Activated CD4-positive, alpha-beta T cell treated with anti-CD3 and anti-CD28 coated beads for 24 hours (primary cell): ENCODE measurements at places on chromosomes 2 and 18.

DNA sequence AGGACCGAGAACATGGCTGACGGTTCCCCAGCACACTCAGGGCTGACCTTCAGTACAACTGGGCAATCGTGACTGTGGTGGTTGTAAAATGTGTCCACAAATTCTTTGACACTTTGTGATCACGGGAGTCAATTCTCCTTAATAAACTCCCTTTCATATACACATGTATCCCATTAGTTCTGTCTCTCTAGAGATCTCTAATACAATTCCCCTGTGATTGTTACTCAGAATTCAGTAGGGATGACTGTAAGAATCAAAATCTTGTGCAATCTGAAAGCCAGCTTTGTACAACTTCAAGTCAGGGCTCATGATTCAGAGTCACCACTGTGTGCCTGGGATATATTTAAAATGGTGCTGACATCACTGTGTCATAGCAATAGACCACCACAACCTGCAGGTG, 89.5 kb upstream of the LMAN1 start:
- DNase-seq, result no peak

- DNase-seq, result no peak
Observed at GRCh38 chr18:44850001-44850400, 169.3 kb downstream of the SETBP1 start.

DNA sequence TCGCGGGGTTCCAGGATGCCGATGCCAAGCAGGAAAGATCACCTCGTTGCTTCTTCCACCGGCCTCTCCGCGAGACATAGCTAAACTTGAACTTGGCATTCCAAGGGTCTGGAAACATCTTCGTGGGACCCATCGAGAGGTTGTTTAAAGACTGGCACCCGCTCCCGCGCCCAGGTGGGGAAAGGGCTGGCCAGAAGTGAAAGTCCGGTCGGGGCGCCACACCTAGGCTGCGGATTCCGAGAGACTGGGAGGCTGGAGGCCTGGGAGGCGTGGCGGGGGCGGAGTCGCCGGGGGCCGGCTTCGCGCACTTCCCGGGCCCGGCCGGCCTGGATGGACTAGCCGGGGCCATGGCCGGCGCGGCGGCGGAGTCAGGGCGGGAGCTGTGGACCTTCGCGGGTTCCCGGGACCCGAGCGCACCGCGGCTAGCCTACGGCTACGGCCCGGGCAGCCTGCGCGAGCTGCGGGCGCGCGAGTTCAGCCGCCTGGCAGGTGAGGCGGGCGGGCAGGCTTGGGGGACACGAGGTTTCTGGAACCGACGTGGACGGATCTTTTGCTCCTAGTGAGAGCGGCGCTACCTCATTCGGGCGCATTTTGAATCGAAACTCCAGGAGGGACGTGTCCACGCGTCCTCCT, at the start of gene MOCOS:
MOCOS (plus strand) TSS at position 305 of the 633 bp plus-strand sequence; CDS start at position 348, 43 bp downstream.
- no peak for DNase-seq

- DNase-seq, result no peak
Observed at GRCh38 chr2:37287966-37288365, 36.7 kb downstream of the PRKD3 start.

DNA sequence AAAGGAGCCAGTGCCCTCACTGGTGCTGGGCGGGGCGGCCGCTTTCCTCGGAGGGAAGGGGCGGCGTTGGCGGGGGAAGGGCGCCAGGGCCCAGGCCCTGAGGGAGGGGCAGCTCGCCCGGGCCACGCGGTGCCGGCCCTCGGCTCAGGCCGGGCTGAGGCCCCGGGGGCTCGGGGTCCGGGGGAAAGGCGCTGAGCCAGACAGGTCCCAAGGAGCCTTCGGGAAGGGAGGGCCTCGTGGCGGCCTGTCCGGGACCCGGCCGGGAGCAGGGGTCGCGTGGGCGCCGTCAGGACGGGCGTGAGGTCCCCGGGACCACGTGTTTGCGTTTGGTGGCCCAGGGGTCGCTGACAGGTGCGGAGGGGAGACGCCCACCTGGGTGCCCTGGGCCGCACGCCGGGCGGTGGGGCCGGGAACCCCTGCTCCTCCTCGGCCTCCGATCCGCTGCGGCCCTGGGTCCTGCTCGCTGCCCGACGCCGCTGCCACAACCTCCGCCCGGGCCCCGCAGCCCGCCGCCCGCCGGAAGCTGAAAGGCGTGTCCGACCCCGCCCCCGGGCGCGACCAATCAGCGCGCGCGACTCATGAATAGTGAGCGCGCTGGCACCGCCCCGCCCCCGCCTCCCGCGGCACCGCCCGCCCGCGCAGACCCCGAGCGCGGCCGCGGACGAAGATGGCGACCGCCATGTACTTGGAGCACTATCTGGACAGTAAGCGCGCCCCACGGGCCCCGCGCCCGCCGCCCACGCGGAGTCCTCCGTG, at the start of gene ING5:
ING5 (plus strand) TSS at position 641 of the 756 bp plus-strand sequence; CDS start at position 668, 27 bp downstream.
- DNase-seq, result peak; percentile 96

GRCh38 chr18:7177116-7177744, 53.7 kb upstream of the LRRC30 start:
- no peak for DNase-seq

DNA sequence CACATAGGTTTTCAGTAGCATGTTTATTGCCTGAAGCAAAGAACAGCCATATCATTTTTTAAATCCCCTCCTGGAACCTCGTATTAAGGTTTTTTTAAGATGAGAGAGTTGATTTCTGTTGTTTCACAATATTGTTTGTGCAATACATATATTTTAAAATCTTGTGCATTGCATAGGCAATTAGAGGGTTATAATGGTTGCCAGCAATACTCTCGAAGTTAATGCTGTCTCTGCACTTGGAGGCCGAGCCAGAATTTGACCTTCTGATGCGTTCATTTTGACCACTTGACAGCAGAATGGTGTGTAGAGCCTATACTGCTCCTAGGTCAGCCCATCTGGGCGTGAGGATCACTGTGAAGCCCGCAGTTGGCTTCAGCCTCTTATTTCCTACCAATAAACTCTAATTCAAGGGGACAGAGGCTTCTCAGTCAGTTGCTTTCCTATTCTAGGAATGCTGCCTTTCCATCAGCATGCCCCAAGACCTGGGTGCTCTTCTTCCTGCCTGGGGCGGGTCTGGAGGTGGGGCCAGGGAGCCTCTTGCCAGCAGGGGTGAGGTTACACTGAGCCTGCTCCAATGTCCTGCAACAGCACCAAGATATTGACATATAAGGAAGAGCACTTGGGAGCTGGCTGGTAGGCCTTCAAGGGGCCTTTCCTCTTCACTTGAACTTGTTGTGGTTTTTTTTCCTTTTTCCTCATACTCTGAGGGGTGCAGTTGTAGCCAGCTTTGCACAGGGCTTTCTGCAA, 91.4 kb upstream of the BCL2L11 start:
- DNase-seq, result no peak

GRCh38 chr2:10271946-10272345, 30.8 kb upstream of the HPCAL1 start:
- no peak for DNase-seq

DNA sequence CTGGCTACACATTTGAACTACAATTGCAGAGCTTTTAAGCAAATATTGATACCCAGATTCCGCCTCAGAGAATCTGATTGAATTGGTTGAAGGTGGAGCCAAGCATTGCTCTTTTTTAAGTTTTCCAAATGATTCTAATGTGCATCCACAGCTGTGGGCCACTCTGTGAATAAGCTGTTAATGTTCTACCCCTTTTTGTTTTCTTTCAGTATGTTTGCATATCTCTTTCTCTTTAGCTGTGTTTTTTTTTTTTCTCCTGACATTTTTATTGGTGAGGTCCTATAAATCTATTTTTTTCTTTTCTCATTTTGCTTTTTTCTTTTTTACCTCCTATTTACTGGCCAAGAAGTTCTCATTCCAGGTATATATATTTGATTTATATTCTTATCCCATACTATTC, 6.5 kb downstream of the SCN3A start:
- no peak for DNase-seq

DNA sequence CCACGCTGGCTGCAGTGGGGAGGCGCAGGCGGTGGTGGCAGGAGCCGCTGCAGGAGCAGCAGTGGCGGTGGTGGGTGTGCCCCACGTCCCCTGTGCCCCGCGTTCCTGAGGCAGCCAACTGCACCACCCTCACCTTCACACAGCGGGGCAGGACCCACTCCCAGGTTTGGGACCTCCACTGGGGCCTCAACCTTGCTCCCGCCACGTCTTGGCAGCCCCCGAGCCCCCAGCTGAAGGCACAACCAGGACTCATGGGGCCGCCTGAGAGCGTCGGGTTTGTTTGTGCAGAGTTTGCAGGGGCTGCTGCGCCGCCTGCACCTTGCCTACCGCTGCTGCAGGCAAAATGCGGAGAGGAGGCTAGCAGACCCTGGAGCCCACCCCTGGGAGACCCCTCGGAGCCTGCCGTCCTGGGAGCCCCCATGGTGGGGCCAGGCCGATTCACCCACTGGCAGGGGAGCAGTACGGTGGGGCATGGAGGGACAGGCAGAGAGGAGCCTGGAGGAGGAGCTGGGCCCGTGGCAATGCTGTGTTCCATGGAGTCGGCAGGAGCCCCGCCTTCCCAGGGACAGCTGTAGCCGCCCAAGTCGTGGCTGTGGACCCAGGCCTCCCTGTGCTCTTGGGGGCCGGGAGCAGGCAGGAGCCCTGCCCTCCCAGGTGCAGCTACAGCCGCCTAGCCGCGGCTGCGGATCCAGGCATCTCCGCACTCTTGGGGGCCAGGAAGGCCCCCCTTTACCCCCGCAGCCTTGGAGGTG, 14.7 kb upstream of the EML6 start:
- no peak for DNase-seq

DNA sequence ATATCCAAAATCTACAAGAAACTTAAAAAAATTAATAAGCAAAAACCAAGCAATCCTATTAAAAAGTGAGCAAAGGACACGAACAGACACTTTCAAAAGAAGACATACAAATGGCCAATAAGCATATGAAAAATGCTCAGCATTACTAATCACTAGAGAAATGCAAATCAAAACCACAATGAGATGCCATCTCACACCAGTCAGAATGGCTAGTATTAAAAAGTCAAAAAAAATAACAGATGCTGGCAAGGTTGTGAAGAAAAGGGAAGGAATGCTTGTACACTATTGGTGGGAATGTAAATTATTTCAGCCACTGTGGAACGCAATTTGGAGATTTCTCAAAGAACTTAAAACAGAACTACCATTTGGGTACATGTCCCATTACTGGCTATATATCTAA, 128.8 kb upstream of the SESTD1 start:
- no peak for DNase-seq

DNA sequence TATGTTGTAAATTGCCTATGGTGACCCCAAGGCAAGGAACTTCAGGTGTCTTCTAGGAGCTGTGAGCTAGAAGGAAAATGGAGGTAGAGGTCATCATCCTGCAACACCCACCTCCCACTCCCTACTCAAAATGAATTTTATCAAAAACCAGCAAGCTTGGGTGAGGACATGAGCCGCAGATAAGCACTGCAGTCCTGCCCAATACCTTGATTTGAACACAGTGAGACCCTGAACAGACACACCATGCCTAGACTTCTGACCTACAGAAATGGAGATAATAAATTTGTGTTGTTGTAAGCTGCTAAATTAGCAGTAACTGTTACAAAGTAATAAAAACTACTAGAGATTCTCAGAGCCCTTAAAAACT, 13.4 kb downstream of the MEX3C start:
- DNase-seq, result no peak

DNA sequence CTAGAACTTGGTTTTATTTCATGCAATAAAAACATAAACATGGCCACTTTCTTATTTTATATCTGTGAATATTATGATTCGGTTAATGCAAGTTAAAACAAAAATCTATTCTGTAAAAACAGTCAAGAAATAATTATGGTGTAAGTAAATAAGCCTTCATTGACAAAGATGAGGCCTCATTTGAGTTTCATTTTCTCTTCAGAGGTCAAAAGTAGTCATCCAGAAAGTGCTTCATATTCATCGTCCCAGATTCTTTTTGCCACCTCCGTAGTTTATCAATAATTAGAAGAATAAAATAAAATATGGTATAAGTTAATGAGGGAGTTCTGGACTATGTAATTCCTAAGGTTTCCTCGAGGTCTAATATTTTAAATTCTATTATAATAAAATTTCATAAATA, 19.4 kb upstream of the HNRNPA3 start:
- no peak for DNase-seq

- DNase-seq, result no peak
Observed at GRCh38 chr2:102446936-102447335, 24.0 kb downstream of the IL18RAP start.

DNA sequence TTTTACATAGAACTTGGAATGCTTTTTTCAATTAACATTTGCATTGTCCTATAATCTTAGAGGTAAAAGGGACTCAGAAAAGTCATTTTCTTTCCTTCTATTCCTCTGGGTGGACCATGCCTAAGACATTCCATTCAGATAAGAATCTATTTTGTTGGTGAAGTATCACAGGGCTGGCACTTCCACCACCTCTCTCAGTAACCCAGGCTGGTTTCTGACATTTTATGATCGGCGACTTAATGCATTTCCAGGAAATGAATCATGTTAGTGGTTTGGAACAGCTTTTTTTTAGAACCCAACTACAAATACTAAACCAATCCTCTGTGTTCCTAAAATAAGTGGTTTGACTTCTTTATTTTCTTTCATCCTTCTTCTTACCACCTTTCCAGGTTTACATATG, 27.0 kb downstream of the GAD1 start:
- DNase-seq, result no peak

GRCh38 chr2:151403914-151404313, 5.8 kb upstream of the RIF1 start:
- DNase-seq, result no peak

DNA sequence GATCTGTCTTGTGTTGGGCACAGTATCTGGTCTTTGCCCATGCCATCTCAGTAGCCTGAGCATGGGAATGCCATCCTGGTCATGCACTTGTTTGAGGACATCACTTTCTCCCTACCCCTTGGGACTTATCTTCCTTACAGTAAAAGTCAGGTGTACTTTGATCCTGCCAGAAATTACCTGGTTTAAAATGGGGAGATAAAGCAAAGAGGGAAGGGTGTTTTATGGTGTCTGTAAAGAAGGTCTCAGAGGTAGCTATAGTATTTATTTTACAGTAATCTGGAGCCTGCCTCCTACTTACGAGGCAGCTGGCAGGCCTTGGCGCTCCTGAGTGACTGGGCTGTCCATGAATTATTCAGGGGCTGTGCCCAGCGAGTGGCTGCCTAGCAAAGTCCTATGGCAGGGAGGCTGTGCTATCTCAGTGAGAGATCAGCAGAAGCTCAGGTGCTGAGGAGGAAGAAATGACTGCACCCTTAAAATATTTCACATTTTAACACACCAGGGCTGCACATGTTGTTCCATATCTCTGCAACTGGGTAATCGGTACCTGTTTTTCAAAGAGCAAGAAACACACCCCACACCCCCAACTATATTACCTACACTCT, 93.9 kb downstream of the SPTBN1 start:
- DNase-seq, result no peak

DNA sequence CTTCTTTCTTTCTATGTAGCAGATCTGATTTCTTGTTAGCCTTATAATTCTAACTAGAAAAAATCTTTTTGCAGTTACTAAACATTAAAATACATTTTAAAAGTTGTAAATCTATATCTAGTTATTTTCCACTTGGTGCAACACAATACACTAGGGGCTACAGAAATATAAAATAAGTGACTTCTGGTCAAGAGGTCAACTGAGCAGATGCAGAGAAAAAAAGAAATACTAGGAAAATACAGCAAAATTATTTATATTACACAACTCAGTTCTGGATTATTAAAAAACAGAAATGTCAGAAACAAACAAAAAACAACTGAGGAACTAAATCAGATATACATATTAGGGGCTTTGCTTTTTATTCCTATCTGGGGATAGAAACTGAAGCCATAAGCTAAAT, 83.9 kb downstream of the L3MBTL4 start:
- DNase-seq, result no peak
